ENCODE measurements at places on chromosomes 11 and 22.

DNA sequence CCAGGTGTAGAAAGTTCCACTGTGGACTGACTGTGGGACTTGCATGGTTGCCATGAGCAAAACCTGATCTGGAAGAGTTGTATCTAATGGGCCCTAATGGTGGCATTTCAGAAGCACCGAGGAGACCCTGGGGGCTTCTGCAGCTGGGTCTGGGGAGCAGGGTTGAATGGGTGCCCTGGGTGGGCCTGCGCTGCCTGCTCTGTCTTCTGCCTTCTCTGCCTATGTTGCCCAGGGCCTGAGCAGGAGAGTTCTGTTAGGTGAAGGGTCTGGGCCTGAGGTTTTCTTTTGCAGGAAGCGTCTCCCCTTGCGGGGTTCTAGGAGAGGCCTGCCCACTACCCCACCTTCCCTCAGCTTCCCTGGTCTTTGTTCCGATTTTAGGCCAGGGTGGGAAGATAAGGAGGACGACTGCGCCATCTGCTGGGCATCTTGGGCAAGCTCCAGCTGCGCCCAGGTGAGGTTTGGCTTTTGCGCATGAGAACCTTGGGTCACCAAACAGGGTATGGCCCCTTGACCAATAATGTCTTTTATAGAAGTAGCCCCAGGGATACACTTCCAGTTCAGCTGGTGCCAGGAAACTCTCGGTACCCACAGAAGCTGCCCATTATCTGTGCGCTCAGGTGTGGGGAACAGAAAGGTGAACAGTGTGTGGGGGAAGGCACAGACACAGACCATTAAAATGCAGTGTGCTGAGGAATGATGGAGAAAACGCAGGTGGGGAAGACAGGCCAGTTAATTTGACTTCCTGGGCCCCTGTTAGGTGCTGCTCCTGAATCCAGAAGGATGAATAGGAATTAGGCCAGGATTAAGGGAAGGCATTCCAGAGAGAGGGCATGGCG, 23.2 kb downstream of the COMMD9 start:
- DNase-seq: no peak

DNA sequence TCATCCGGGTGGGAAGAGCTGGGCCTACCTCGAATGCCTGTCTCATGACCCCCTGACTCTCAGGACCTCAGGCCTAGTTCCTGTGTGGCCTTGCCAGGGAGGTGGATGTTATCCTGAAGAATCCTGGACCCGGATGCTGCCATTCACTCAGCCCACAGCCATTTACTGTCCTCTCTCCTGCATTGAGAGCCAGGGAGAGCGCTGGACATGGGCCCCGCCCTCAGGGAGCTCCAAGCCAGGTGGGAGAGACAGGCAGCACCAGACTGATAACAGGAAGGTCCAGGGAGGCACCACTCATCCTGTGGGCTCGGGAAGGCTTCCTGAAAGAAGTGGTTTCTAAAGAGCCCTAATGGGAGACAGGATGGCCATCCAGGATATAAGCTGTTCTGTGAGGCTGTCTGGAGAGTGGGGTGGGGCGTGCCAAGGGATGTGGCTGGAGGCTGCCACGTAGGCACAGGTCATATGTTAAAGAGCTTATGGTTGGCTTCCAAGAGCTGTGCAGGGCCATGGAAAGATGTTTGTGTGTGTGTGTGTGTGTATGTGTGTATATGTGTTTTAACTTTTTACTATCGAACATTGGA, 8.6 kb downstream of the SERPINH1 start:
- no peak for DNase-seq

- no peak for DNase-seq
Observed at GRCh38 chr11:112961751-112962578, 745 bp downstream of the NCAM1 start.

GRCh38 chr22:28742562-28742962, 723 bp downstream of the HSCB start:
- DNase-seq: no peak

DNA sequence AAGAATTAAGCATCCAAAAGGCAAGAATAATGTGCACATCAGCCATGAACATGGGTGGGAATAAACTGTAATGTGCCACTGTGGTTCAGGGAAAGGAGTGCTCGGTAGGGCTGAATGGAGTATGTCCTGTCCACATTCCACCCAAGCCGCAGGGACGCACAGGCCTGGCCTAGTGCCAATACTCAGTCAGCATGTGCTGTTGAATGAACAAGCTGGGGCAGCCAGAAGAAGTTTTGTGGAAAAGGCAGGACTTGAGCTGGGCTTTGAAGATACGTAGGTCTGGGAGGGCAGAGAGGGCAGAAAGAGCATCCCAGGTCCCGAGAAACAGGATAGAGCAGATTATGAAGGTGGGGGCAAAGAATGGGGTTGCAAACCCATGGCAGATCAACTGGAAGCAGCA, 60.0 kb upstream of the PLET1 start:
- DNase-seq: no peak

GRCh38 chr11:125200441-125200840, 35.9 kb downstream of the PKNOX2 start:
- DNase-seq: no peak

GRCh38 chr11:18723991-18724390, 2.0 kb downstream of the IGSF22 start:
- DNase-seq: no peak

DNA sequence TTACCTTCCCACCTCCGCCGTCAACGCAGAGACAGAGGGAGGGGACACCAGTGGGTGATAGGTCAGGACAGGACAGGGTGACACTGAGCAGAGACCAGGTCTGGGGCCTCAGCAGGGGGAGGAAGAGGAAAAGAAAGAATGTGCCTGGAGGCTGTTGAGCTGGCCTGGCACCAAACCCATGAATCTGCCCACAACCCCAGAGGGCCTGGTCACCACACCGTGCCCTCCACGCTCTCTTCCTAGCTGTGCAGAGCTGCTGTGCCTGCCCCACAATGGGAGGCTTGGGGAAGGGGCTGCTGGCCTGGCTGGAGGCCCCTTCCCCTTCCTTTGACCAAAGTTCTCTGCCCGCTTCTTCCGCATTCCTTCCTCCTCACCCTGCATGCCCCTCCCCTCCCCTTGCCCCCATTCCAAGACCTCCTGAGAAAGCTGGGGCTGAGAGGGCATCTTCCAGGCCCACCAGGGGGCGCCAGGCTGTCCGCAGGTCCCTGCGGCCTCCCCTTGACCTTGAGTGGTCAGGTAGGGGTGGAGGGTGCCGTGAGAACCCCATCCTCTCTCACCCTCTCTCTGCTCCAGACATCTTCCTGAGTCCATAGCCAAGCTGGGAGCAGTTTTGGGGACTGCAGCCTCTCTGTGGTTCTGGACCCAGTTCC, 11.0 kb upstream of the CACNA1I start:
- DNase-seq: no peak

- DNase-seq: no peak
Observed at GRCh38 chr11:43648888-43649287, 31.6 kb upstream of the HSD17B12 start.

GRCh38 chr11:68390315-68390714, 70.2 kb upstream of the PPP6R3 start:
- DNase-seq: no peak
